Iris pigment epithelial cell (primary cell): ENCODE measurements at places on chromosomes 1 and 21.

DNA sequence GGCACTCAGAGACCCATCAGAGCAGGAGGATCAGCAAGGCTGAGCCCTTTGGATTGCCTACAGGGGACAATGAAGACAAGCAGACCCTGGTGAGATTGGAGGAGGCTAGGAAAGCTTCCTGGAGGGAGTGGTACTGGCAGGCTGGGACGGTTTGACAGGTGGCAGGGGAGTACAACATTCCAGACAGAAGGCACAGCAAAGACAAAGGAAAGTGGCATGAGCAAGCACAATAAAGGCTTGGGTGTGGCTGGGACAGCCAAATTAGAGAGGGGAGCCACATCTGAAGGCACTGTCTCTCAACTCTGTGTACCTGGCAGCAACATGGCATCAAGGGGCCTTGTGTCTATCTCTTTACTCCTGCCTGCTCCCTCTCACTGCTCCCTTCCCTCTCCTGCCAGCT, 38.2 kb downstream of the DMAP1 start:
- no peak for DNase-seq

DNA sequence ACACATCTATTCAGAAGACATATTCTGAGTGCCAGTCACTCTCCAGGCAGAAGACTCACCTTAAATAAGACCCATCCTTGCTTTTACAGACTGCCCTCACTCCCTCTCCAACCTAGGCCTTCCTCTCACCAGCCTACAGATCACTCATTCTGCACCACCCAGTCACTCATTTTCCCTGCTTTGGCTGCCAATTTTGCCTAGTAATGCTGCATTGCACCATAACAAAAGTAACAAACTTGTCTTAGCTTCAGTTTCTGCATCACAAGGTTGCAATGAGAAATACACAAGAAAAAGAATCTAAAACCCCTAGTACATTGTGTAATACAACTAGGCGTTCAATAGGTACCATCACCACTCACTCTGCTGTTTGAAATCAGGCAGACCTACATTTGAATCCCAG, 292.4 kb downstream of the PLPP3 start:
- no peak for DNase-seq

GRCh38 chr1:206895837-206896242, 1.4 kb upstream of the IL24 start:
- peak; percentile 22 for DNase-seq

DNA sequence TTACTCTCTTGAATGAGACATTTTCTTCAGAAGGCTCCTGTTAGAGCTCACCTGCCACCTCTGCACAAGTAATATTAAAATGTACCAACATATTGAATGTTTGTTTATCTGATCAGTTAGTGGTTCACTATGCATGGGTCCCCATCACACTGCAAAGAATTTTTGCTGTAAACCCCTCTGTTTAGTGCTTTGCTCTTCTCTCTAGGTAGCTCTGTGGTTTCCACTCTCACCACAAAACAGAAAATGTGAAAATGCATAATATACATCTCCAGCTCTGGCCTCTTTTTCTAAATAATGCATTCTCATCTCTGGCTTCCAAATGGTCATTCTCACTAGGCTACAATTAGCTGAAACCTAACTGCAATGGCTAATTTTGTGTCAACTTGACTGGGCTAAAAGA, 176.7 kb downstream of the TRIM33 start:
- no peak for DNase-seq

- no peak for DNase-seq
Measured at GRCh38 chr1:10179406-10180091, 30.8 kb upstream of the KIF1B start.

GRCh38 chr1:64139877-64140276, 63.5 kb upstream of the UBE2U start:
- DNase-seq: peak; percentile 57

GRCh38 chr21:15722591-15723324, 7.0 kb upstream of the USP25 start:
- DNase-seq: no peak

GRCh38 chr1:151106894-151107293, 36.3 kb downstream of the GABPB2 start:
- peak; percentile 57 for DNase-seq

GRCh38 chr1:150789396-150789795, 18.7 kb downstream of the CTSK start:
- no peak for DNase-seq

- DNase-seq: no peak
Measured at GRCh38 chr1:158493054-158493453, 21.0 kb downstream of the OR10R2 start.

DNA sequence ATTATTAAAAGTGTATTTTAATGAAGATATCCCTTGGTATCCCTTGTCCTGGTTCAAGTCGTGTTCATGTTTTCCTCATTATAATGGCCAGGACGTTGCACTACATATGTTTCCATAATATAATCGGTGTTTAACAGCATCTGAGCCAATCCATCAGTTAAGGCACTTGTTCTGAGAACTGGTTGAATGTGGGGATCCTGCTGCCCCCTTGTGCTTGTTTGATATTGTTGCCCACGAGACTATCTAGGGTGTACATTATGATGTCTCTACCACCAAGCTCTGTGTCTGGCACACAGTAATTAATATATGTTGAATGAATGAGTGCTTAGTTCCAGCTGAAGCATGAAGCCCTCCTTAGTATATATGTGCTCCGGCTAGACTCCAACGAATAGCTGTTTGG, 193.0 kb downstream of the CACNA1E start:
- peak; percentile 2 for DNase-seq

- DNase-seq: no peak
Measured at GRCh38 chr1:117001254-117001927, at the start of gene CD101. Gene CD101, plus strand, starts transcription at chr1:117001760. Its CDS starts 58 bp downstream, at chr1:117001818.

- DNase-seq: no peak
Measured at GRCh38 chr1:26724118-26724517, 28.3 kb downstream of the ARID1A start.

- no peak for DNase-seq
Measured at GRCh38 chr21:30932686-30933085, 51.3 kb upstream of the KRTAP11-1 start.

GRCh38 chr1:60425528-60425927, 352.0 kb upstream of the C1orf87 start:
- peak; percentile 31 for DNase-seq

GRCh38 chr1:93528412-93528811, 80.5 kb downstream of the FNBP1L start:
- DNase-seq: no peak

- no peak for DNase-seq
Measured at GRCh38 chr1:145912128-145912641, 2.3 kb upstream of the ITGA10 start.

DNA sequence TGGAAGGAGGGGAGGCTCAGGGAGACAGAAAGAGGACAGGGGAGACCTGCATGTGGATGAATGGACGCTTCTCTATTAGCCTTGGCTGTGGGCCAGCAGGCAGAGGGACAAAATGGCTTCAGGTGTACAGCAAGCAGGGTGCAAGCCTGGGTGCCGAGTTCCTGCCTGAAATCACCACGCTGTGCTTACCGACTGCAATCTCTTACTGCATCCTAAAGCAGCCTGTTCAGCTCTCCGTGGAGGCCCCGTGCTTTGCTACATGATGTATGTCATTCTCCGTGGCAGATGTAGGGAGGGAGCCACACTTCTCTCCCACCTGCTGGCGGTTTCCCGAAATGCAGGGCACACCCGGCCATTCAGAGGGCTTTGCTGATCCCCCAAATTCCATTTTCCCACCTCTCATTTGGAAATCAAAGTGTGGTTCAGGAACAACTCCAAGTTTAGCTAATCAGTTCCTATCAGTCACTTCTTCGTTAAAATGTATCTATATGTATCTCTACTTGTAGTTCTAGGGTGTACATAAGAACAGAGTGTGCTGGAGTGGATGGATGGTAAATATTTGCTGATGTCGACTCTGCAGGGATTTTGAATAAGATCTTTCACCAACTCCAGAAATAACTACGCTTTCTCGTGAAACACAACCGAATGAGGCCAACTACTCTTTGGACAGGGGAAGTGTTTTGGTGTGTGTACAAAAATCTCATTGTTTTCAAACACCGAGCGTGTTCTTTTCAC, 122.3 kb upstream of the BACE2 start:
- DNase-seq: no peak
